ENCODE measurements at places on chromosomes 2 and 18. TPM values are rescaled to one million over a fixed set of nuclear protein-coding genes. Genes with fewer than 3 reads are reported as not detected.

GRCh38 chr2:118091140-118091478 is 2.8 kb downstream of the INSIG2 start:
- no peak overlapping the region for H3K27ac ChIP-seq
- peaks cover 9% of the 10 kb centered on the region for H3K36me3 ChIP-seq
- H3K4me1 ChIP-seq, result peaks cover 47% of the 10 kb centered on the region
- no peak for DNase-seq
- H3K27me3 ChIP-seq, result no peaks in the 10 kb centered on the region

GRCh38 chr2:173231465-173231864 is 123.2 kb upstream of the CDCA7 start:
- no peak overlapping the region for H3K4me3 ChIP-seq
- H3K4me1 ChIP-seq, result no peaks in the 10 kb centered on the region
- no peak for DNase-seq
- H3K27ac ChIP-seq, result no peak overlapping the region
- H3K27me3 ChIP-seq, result no peaks in the 10 kb centered on the region

DNA sequence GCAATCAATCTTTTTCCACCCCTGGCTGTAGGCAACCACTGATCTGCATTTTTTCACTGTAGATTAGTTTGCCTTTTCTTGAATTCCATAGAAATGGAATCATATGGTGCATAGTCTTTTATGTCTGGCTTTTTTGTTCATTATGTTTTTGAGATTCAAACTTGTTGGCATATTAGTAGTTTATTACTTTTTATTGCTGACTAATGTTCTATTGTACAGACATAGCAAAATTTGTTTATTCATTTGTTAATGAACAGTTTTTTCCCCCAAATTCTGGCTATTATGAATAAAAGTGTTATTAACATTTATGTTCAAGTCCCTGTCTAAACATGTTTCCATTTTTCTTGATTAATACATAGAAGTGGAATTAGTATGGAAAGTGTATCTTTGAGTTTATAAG is 21.4 kb upstream of the WDSUB1 start:
- DNase-seq, result no peak
- H3K27me3 ChIP-seq, result peaks cover 4% of the 10 kb centered on the region
- no peaks in the 10 kb centered on the region for H3K4me1 ChIP-seq
- no peak overlapping the region for H3K27ac ChIP-seq

- no peak for DNase-seq
- H3K27me3 ChIP-seq, result no peaks in the 10 kb centered on the region
- no peak overlapping the region for H3K4me3 ChIP-seq
- H3K27ac ChIP-seq, result no peak overlapping the region
- H3K36me3 ChIP-seq, result no peaks in the 10 kb centered on the region
These were observed 246.3 kb upstream of the MYT1L start for GRCh38 chr2:2577407-2577831.

- peaks cover 23% of the 10 kb centered on the region for H3K4me1 ChIP-seq
- no peaks in the 10 kb centered on the region for H3K27me3 ChIP-seq
- H3K27ac ChIP-seq, result no peak overlapping the region
- no peak overlapping the region for H3K4me3 ChIP-seq
- H3K36me3 ChIP-seq, result peaks cover 10% of the 10 kb centered on the region
These were observed 142.7 kb downstream of the PRKCE start for GRCh38 chr2:45794134-45794617.

- H3K27ac ChIP-seq, result no peak overlapping the region
- H3K4me3 ChIP-seq, result no peak overlapping the region
- peaks cover 10% of the 10 kb centered on the region for H3K27me3 ChIP-seq
- DNase-seq, result no peak
These were observed 23.3 kb downstream of the MPHOSPH10 start for GRCh38 chr2:71153585-71154224.

DNA sequence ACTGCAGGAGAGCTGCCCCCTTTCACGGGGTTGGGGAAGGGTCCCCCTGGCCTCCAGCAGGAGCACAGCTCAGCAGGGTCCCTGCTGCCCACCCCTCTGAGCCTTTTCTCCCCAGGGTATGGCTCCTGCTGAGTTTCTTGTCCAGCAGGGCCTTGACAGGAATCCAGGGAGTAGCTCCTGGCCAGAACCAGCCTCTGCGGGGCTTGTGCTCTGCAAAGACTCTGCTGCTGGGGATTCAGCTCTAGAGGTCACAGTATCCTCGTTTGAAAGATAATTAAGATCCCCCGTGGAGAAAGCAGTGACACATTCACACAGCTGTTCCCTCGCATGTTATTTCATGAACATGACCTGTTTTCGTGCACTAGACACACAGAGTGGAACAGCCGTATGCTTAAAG is 21.2 kb downstream of the FOSL2 start:
- peaks cover 17% of the 10 kb centered on the region for H3K4me1 ChIP-seq
- peaks cover 33% of the 10 kb centered on the region for H3K36me3 ChIP-seq
- DNase-seq, result no peak
- H3K27me3 ChIP-seq, result no peaks in the 10 kb centered on the region
- H3K27ac ChIP-seq, result no peak overlapping the region

DNA sequence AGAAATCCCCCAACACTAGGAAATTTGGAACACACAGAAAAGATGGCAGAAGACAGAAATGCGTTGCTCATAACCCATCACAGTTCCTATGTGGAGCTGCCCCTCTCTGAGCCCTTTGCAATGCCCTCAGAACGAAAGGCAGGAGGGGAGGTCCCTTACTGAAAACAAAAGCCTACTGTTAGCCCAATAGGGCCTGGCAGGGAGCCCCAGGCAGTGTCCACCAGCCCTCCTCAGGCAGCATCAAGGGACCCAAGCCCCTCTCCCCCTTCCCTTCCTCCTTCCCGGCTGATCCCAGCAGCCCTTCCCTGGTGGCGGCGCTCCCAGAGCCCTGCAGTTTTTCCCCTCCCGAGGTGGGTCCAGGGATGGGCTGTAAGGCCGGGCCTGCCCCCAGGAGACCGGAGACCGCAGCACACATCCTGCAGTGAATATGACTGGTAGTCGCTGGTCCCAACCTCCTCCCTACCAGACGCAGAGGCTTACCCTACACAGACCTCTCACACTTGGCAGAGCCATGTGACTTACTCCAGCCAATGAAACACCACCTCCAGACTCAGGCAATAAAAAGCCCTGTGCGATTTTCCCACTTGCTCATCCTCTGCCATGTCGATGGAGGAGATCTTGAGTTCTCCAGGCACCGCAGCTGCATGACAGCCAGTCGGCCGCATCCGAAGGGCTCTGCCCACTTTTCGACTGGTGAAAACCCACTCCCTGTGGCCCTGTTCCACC is 19.4 kb upstream of the DUSP2 start:
- H3K27ac ChIP-seq, result peak overlapping the region; percentile 95
- no peaks in the 10 kb centered on the region for H3K27me3 ChIP-seq
- H3K4me3 ChIP-seq, result peak overlapping the region; percentile 65
- H3K36me3 ChIP-seq, result no peaks in the 10 kb centered on the region
- H3K4me1 ChIP-seq, result peaks cover 55% of the 10 kb centered on the region

DNA sequence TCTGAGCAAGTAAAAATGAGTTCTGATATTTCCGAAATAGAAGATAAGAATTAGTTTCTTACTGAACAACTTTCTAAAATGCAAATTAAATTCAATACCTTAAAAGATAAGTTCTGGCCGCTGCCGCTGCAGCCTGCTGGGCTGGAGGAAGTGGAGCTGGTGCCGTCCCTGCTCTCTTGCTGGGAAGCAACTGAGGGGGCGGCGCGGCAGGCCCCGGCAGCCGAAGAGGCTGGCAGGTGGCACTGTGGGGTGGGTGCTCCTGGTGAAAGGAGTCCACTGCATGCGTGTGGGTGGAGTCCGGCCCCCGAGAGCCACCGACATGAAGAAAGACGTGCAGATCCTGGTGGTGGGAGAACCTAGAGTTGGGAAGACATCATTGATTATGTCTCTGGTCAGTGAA is 89.5 kb upstream of the ZNF519 start:
- no peaks in the 10 kb centered on the region for H3K27me3 ChIP-seq
- H3K36me3 ChIP-seq, result peaks cover 6% of the 10 kb centered on the region
- no peak overlapping the region for H3K4me3 ChIP-seq
- DNase-seq, result no peak
- H3K4me1 ChIP-seq, result no peaks in the 10 kb centered on the region
- no peak overlapping the region for H3K27ac ChIP-seq

GRCh38 chr18:62521593-62521992 is 1.2 kb upstream of the ZCCHC2 start:
- DNase-seq, result no peak
- peaks cover 29% of the 10 kb centered on the region for H3K4me1 ChIP-seq
- H3K27ac ChIP-seq, result peak overlapping the region; percentile 62

CYP27A1 gene
- total RNA-seq, result 0.49 TPM

ATP6V1C2 gene
- 3.5 TPM for total RNA-seq

TRPM8 gene
- not detected for total RNA-seq
